ENCODE measurements at places on chromosomes 3 and 15. TPM values are rescaled to one million over a fixed set of nuclear protein-coding genes. Genes with fewer than 3 reads are reported as not detected.

Gene GPR62
- polyA plus RNA-seq = 0.64 TPM

GRCh38 chr3:25281041-25281731 is 146.9 kb upstream of the RARB start:
- DNase-seq = no peak

DNA sequence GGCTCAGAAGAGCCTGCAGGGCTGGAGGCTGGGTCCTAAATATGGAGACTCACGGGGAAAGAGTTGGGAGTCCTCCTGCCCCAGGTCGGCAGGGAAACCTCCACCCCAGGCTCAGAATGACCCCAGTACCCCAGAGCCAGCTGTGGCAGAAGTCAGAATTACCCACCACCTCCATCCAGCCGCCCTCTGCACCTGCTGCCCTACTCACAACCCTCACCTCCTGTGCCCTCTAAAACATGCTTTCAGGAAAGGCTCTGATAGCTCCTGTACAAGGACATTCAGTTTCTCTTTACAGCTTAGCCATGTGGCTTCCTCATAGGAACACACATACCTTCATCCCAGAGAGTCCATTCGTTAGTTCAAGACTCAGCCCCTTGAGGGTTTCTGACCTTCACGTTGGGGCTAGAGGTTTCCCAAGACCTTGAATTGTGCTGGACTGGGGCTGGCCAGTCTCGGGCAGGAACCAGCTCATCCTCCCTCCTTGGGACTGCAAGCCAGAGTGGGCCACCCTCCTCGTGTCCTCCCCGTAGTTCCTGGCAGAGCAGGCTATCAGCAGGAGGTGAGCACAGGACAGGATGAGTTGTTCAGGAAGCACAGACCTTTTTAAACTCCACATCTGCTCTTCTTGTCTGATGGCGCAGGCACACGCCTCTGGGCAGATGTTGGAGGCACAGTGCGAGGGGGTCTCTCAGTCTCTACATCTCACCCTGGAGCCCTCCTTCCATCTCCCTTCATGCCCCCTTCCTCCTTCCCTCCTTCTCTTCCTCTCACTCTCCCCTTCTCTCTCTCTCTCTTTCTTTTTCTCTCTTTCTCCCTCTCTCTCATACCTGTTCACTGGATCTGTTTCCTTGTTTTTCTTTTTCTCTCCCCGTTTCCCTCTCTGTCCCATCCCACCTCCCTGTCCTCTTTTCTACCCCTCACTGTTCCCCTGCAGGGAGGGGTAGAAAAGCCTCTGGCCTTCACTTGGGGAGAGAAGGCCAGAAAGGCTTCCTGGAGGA is 55.9 kb upstream of the NR2C2 start:
- no peak for DNase-seq

DNA sequence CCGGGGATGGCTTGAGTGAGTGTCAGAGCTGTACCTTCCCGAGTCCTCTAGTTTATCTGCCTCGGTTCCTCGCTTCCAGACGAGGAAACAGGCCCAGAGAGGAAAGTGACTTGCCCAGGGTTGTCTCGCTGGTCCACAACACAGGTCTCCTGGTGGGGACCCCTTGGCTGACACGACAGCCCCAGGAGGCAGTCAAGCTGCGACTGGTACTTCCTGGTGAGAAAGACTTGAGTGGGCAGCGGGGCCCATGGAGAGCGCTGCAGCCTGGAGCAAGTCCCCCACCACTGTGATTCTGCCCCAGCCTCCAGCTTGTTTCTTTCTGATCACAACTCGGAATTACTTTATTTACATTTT is 600 bp upstream of the CHRNA5 start:
- no peak for DNase-seq

Gene GOLGA8O
- polyA plus RNA-seq = 0.75 TPM

DNA sequence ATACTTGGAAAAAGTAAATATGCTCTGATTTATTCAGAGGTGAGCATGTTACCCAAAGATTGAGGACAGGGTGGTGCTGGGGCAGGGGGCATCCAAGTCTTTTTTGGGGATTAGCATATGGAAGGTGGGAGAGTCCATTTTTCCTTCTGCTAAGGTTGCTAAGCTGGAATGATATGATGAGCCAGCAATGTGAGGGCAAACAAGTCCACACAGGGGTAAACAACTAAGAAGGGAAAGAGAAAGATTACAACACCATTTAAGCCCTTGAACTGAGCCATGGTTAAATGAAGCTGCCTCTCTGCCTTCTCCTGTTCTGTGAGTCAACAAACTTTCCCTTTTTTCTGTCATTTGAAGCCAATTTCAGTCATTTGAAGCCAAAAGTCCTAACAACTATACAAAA is 89.0 kb downstream of the RPL22L1 start:
- no peak for DNase-seq

- no peak for DNase-seq
These were observed 12.5 kb downstream of the SH2D7 start for GRCh38 chr15:78104566-78105475.

DNA sequence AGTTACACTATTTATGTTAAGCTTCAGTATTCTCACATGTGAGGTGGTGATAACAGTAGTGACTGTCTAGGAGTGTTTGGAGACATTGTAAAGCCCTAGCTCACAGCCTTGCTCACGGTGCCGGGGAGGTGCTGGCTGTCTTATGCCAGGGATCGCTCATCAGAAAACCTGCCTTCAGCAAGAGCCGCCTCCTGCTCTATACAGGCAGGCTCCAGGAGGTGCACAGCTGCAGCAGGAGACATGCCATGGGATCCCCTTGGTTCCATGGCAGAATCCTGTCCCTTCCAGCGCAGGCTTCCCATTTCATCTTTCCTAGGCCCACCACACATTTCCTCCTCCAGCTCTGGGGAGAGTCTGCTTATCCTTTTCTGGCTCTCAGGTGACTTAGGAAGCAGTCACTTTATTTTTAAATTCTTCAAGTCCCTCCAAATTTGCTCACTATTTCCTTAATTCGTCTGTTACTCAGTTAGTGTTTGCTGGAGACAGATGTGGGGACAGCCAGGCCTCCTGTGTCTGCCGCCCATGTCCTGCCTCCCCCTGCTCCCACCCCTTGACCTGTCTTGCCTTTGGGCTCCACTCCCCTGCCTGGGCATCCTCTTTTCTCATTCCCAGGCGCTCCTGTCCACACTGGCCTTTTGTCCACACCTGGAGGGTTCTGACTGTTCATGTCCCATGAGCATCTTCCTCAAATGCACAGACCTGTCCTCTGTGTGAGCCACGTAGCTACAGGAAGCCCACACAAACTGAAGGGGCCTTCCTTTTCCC is 31.7 kb downstream of the SLCO2A1 start:
- DNase-seq = no peak
